SJSA1 (cell line): ENCODE measurements at places on chromosomes 4 and X. TPM values are rescaled to one million over a fixed set of nuclear protein-coding genes. Genes with fewer than 3 reads are reported as not detected.

DNA sequence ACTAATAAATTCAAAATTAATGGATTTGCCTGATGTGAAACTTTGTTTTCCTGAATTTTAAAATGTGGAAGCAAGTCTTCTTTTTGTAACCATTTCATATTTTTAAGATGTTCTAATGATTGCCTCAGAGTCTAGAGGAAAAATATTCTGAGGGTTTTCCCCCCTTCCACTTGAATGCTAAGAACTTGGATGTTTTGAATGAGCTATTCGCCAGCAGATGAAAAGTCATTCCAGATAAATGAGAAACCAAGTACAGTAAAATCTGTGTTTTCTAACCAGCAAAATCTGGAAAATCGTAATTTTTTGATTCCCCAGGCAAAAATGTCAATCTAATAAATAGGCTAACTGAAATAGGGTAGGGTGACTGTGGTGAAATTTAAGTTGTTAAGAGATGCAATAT, 45.6 kb downstream of the SLIT2 start:
- H3K36me3 ChIP-seq: no peaks in the 10 kb centered on the region
- DNase-seq: no peak
- no peak overlapping the region for H3K27ac ChIP-seq

GRCh38 chr4:169484485-169484884, 127.9 kb downstream of the NEK1 start:
- peaks cover 10% of the 10 kb centered on the region for H3K4me1 ChIP-seq
- DNase-seq: no peak
- H3K27ac ChIP-seq: 0 out of 2 replicates have a peak overlapping the region, but pooled peaks have one; percentile 4
- no peaks in the 10 kb centered on the region for H3K36me3 ChIP-seq

NDUFA1 gene
- total RNA-seq: 82.7 and 118 TPM in 2 replicates

- H3K27me3 ChIP-seq: no peaks in the 10 kb centered on the region
- H3K27ac ChIP-seq: no peak overlapping the region
- H3K36me3 ChIP-seq: no peaks in the 10 kb centered on the region
- DNase-seq: no peak
- H3K4me3 ChIP-seq: no peak overlapping the region
- no peaks in the 10 kb centered on the region for H3K4me1 ChIP-seq
Measured at GRCh38 chr4:16505726-16506125, 279.5 kb upstream of the TAPT1 start.

CLDN22 gene
- not detected in 2 replicates for total RNA-seq
